ENCODE measurements at places on chromosomes 12 and 14. TPM values are rescaled to one million over a fixed set of nuclear protein-coding genes. Genes with fewer than 3 reads are reported as not detected.

DNA sequence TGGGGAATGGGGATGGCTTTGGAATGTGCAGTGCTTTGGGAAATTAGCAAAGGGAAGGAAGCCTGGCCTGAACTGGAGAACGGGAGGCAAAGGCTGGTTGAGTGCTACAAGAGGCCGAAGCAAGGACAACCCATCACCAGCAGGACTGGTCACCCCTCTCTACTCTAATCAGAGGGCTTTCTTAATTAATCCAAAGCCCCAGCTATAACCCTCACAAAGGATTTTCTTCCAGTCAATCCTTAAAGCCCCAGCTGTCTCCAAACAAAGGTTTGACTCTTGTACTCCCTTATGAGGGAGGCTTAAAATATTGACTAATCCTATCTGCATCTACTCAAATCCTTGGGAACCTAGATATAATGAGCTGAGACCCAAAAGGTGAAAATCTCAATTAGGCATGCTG lies 256.3 kb downstream of the NTF3 start:
- DNase-seq: no peak

DNA sequence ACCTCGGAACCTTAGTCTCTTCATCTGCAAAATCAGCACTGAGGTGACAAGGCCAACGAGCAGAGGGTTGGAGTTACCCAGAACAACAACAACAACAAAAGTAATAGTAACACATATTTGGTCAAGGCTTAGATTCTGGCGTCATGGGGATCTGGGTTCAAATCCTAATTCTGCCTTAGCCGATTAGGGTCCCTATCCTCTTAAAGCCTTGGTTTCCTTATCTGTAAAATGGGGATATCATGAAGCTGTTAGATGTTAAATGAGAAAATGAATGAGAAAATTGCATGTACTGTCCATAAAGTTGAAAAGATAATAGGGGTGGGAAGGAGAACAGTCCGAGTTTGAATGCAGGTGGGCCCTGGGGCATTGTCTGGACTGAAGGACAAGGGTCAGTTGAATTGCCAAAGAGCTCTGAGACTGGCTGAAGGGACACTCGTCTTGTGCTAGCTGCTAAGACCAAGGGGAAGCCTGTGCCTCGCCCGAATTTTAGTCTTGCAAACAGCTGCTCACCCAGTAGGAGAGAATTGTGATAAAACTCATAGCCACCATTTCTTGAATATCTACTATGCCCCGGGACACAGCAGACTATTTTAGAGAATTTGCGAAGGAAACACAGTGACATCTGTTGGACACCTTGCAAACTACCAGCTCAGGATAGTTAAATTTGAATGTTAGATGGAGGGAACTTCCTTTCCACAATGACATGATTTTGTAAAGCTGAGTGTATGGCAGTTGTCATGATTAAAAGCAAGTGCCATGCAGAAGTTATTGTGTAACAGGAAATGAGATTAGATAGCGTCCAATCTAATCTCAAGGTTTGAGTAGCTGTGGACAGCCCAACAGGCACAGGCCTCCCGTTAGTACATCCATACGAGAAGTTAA lies 6.8 kb upstream of the HNF1A start:
- DNase-seq: peak; percentile 19

- DNase-seq: no peak
Observed at GRCh38 chr12:95763809-95764253, 26.7 kb downstream of the NTN4 start.

GRCh38 chr12:122870867-122871664 lies 24.9 kb downstream of the VPS37B start:
- DNase-seq: peak; percentile 65

DIO2 gene
- 1.3 TPM for total RNA-seq

DNA sequence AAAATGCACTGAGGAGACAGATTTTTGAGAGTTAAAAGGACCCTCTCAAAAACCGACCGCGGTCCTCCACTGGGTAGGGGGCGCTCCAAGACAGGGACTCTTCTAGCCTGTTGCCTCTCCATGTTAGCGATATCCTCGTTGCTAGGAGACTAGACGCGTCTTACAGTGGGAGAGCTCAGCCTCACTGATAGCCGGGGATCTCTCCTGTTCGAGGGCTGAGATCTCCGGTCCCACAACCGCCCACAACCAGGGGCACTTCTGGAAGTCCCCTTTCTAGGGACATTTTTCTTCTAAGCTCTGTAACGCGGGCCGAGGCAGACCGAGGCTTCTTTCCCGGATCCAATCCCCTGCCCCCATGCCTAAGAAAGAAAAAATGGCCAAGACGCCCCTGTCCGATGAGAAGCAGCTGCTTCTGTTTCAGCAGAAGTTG lies 21.3 kb downstream of the FKBP11 start:
- peak; percentile 72 for DNase-seq

DNA sequence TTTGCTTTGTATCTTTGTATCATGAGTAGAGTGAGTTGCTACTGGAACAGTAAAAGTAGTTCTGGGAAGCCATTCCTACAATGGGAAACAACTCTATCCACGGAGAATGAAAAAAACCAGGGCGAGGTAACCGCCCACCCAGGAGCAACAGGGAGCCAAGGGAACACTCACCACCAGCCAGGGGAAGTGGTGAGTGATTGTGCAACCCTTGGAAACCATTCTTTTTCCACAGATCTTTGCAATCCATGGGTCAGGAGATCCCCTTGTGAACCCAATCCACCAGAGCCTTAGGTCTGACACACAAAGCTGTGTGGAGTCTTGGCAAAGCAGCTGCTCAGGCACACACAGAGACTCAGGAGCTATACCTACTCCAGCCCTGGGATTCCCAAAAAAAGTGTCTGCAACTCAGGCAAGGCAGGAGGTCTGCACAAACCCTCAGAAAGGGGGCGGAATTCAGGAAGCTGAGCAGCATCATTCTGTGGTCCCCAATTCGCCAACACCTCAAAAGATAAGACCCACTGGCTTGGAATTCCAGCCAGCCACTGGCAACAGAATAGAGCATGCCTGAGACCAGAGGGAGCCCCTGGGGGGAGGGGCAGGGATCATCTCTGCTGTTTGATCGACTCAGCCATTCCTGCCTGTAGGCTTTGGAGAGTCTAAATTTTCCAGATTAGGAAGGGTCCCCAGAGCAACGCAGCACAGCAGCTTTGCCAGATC lies 52.1 kb upstream of the PPFIA2 start:
- no peak for DNase-seq

Measured in mucosa of descending colon (tissue), 3 donors.